Fibroblast of the aortic adventitia (primary cell): ENCODE measurements at places on chromosomes 13 and 19. TPM values are rescaled to one million over a fixed set of nuclear protein-coding genes. Genes with fewer than 3 reads are reported as not detected.
A peak's percentile ranks its signal among the peaks of the same experiment; 100 is the strongest.

DNA sequence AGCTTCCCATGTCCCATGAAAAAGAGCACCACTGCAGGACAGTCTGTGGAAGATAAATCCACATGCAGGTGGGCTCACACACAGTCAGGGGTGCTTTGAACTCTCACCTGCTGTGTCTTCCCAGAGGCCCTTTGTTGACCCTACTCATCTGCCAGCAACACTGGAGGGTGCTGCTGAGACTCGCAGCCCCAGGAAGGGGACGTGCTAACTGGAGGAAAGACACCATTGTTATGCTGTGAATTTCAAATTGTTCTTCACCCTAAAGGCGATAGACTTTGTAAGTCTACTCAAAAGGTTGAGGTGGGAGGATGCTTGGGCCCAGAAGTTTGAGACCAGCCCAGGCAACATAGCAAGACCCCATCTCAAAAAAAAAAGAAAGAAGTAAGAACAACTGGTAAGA, 107.3 kb upstream of the SERP2 start:
- no peak for DNase-seq

DNA sequence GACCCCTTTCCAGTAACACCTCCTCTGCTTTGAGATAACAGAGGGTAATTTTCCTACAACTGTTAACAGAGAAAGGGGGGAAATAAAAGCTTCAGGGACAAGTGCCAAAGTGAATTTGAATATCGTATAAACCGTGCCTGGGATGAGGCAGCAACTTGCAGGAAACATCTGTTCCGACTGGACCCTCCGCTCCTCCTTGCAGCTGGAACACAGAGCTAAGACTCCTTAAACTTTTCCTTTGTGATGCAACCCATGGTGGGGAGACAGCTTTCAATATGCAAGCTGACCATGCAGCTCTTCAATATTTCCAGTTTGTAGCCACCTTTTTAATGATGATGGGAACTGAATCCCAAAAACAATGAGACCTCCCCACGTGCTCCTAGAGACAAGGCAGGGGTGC, 432.6 kb downstream of the ZNF536 start:
- DNase-seq: no peak

DNA sequence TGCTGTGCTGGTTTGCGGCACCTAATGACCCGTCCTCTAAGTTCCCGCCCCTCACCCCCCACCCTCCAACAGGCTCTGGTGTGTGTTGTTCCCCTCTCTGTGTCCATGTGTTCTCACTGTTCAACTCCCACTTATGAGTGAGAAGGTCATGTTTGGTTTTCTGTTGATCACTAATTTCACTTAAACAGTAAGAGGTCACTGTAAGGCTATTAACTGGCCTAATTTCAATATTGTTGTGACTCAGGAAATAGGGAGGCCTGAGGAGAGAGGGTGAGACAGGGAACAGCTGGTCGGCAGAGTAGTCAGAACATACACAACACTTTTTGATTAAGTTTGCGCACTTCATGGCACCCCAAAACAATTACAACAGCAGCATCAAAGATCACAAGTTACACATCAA, 15.6 kb downstream of the TUBGCP3 start:
- DNase-seq: no peak

DNA sequence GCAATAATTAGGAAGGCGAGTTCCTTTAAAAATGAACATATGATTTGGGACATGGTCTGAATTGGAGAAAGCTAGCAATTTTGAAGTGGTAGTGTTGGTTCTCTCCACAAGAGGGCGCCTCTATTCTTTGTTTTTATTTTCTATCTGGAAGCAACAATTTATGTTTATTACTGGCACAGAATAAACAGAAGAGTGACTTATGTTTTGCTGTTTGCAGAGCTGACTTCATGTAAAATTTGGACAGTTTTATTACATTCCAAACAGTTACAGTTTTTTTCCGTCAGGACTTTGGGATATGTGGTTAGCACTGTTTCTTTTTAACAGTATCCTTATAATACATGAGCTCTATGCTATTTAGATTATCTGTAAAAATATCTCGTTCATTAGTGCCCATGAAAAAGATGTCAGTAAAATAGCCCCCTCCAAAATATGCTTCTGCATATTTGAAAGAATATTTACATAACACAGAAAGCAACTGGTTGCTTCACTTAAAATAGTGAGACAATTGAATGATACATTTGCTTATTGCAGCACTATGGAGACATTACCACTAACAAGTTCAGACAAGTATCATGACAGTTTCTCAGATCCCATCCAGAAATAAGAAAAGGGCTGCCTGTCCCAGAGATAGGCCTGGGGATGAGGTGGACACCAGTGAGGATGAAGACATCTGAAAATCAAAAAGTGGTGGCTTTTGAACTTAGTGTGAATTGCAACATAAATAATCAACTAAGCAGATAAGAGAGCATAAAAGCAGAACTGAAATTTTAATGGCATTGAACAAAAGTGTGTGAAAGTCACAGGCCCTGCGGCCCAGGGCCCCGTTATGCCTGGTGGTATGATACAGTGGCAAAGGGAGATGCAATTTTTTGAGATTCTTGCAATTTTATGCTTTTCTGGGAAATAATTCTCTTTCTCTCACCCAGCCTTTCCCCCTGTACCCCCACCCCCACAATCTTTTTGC, 32.3 kb upstream of the FGF9 start:
- peak; percentile 32 for DNase-seq

- no peak for DNase-seq
Observed at GRCh38 chr19:43412441-43412840, 2.2 kb upstream of the TEX101 start.

The TTC9B gene
- not detected in 2 replicates for total RNA-seq

GRCh38 chr13:36997716-36998427, 1.3 kb downstream of the ALG5 start:
- no peak for DNase-seq

DNA sequence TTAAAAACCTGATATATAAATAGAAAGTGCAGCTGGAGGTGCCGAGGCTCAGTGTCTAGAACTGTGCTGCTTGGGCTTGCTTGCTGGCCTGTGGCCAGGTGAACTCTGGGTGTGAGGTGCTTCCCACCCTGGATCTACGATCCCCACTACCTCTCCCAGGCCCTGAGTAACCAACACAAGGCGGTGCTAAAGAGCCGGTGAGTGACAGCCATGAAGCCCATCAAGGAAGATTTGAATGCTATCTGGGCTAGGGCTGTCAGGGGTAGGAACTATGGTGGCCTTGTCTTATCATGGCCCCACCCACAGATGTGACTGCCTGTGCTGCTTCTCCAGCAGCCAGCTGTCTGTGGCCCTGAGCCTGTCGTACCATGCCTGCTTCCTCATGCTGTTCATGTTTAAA, 25.6 kb upstream of the ZNF91 start:
- no peak for DNase-seq

GRCh38 chr13:112700291-112701060, 10.6 kb downstream of the ATP11A start:
- DNase-seq: no peak

DNA sequence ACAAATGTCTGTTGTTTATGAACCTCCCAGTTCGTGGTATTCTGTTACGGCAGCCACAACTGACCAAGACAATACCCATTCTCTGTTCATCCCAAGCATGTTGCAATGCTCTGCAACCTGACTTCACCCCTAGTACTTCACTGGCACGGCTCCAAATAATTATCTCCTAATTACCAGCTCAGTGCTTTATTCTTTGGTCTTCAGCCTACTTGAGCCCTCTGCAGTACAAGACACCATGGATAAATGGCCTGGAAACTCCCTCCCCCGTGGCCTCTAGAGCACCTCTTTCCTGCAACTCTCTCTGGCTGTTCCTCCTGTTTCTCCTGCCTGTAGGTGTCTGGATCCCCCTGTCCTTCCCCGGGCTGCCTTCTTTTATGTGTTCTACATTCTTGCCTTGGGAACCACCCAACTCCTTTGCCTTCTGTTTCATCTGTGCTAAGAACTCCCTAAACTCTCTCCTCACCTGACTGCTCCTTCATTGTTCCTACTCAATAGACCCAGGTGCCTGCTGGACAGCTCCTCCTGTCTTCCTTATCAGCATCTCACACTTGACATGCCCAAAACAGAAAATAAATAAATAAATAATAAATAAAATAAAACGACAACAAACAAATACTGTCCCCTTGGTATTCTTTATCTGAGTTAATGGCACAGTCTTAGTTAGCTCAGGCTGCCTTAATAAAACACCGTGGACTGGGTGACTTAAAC, 200.4 kb upstream of the IPO5 start:
- no peak for DNase-seq

The HTR2A gene
- total RNA-seq: 0.82 and 6.0 TPM in 2 replicates

DNA sequence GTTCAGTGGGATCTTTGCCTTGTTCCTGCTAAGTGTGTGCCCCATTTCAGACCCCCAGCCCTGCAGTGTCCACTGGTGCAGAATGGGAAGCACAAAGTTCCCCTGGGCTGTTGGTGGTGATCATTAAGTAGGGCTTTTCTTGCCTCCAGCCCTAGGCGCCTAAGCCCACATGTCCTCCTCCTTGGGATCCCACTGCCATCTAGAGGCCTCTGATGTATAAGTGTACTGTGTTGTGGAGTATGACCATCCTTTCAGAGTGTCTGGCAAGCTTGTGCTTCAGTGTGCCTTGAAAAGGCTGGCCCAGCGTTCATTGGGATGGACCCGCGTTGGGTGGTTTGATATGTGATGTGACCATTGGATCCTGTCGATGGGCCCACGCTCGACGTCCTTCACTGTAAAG, 71.2 kb downstream of the WASF3 start:
- peak; percentile 51 for DNase-seq

GRCh38 chr13:106958621-106959048, 390.7 kb upstream of the ARGLU1 start:
- DNase-seq: no peak

The ZNF541 gene
- total RNA-seq: 0.27 and 0.41 TPM in 2 replicates
